ENCODE measurements at places on chromosomes 4 and X. TPM values are rescaled to one million over a fixed set of nuclear protein-coding genes. Genes with fewer than 3 reads are reported as not detected.

NKX3-2 gene
- not detected for total RNA-seq

TMEM150C gene
- total RNA-seq, result 21.2 TPM

KLKB1 gene
- total RNA-seq, result 3.9 TPM

- DNase-seq, result no peak
These were observed at the start of gene NKX3-2 for GRCh38 chr4:13543839-13544605. Gene NKX3-2 (minus strand): TSS chr4:13544508. CDS start chr4:13544414, 94 bp downstream.

GRCh38 chr4:80195441-80196140 lies 1.7 kb upstream of the PRDM8 start:
- DNase-seq, result no peak

Measured in dorsolateral prefrontal cortex (tissue), 122 donors.